ENCODE measurements at places on chromosomes 6 and 20.
A peak's percentile ranks its signal among the peaks of the same experiment; 100 is the strongest.

GRCh38 chr6:168101590-168102314 is 22.7 kb upstream of the FRMD1 start:
- DNase-seq, result no peak

DNA sequence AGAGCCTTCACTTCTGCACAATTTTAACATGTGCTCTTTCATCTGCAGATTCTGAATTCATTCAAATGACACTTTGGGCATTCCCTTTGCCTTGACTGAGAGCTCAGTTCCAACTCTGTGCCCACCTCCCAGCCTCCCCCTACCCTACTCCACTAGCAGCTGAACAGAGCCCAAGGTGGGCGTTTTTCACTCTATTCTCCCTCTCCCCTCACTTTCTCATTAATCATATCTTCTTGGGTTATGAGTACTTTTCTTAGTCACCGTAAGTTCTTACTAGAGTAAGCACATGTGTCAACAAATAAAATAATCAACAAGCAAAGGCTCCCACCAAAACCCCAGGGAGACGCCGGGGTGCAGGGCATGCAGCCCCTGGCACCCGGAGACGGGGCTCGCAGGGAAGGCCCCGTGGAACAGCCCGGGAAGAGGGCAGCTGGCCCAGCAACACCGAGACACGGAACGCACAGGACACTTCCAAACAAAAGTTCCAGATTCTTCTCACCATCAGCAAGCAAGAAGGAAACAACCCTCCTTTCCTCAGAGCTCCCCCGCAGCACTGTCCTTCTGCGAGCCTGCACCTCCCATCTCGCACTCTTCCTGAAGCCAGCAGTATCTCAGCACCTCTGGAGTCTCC is 34.1 kb downstream of the TAF4 start:
- DNase-seq, result no peak

DNA sequence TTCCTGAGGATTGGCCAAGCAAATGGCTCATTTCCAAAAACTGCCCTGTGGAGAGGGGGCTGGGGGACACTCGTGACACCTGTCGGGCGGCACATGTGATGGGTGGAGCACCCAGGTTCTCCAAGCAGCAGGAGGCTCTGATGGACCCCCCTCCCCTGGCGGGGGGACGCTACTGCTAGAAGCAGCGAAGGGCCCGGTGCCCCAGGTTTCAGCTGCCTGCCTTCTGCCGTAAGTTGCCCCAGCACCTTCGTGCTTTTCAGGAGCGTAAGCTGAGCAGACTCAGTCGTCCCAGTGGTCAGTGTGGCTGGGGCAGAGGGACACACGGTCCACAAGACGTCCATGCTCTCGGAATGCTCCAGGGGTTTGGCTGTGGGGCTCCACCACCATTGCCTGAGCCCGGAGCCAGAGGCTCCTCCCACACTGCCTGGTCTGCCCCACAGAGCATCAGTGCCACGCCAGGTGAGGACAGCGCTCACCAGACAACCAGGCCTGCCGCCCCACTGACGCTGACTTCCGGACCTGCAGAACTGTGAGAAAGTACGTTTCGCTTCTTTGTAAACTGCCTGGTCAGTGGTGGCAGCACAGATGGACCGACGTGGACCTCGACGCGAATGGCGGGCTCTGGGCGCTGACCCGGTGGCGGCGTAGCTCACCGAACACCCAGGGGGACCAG is 4.1 kb upstream of the ADRM1 start:
- no peak for DNase-seq

DNA sequence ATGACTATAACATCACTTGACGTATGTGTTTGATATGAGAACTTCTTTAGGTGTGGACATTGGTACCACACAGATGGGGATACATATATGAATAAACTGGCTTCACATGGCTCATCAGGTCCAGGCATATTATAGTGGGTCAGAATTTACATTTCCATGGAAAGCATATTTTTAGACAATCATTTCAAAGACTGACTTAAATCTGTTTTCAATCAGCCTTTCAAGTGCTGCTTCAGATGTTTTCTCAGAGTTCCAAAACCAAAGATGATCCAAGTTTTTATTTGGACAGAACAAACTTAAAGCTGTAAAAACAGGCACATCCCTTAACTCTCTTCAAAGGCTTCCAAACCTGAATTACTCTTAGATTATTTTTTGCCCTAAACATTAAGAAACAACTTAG is 88.1 kb downstream of the PRSS35 start:
- DNase-seq, result no peak

- peak; percentile 1 for DNase-seq
Observed at GRCh38 chr6:136117081-136117480, 133.0 kb downstream of the MTFR2 start.

DNA sequence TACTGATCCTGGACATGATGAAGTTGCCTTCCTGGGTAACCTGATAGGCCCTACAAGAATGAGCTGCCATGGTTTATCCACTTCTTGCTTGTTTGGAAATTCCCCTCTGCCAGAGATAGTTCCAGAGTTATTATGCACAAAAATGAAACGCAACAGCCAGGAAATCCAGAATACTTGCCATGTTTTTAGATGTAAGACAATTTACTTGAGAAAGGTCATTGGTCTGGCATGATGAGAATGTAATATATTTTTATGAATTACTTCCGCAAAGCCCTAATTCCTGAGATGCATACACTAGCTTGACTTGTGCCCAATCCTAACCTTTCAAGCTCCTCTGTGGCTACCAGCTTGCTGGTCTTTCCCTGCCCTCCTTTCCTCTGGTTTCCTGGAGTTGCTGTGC is 27.9 kb upstream of the NT5E start:
- peak; percentile 43 for DNase-seq

DNA sequence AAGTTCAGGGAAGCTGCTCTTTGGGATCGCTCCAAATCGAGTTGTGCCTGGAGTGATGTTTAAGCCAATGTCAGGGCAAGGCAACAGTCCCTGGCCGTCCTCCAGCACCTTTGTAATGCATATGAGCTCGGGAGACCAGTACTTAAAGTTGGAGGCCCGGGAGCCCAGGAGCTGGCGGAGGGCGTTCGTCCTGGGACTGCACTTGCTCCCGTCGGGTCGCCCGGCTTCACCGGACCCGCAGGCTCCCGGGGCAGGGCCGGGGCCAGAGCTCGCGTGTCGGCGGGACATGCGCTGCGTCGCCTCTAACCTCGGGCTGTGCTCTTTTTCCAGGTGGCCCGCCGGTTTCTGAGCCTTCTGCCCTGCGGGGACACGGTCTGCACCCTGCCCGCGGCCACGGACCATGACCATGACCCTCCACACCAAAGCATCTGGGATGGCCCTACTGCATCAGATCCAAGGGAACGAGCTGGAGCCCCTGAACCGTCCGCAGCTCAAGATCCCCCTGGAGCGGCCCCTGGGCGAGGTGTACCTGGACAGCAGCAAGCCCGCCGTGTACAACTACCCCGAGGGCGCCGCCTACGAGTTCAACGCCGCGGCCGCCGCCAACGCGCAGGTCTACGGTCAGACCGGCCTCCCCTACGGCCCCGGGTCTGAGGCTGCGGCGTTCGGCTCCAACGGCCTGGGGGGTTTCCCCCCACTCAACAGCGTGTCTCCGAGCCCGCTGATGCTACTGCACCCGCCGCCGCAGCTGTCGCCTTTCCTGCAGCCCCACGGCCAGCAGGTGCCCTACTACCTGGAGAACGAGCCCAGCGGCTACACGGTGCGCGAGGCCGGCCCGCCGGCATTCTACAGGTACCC is at the start of gene ESR1:
TSS of gene ESR1 (plus strand) at position 170 of the 858 bp plus-strand sequence. CDS start at position 401, 231 bp downstream.
- no peak for DNase-seq

DNA sequence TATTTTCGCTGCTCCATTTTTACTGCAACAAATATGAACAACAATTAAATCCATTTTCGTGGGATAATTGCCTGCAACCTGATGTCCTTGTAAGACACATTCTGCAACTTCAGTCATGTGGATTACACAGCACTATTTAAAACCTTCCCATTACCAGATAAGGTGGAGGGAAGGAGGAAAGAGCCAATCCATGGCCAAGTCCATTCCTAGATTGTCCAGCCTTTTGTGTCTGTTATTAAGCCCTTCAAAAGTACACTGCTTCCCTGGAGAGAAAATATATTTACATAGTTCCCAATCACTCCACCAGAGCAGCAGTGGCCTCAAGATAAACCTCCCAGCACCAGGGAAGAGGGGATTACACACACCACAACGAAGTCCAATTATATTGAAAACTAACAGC is 347.9 kb downstream of the CDH26 start:
- DNase-seq, result no peak

- peak; percentile 12 for DNase-seq
Observed at GRCh38 chr6:3456395-3456897, 404 bp downstream of the SLC22A23 start.

- peak; percentile 68 for DNase-seq
Observed at GRCh38 chr6:127053032-127053874, 65.2 kb upstream of the RSPO3 start.

DNA sequence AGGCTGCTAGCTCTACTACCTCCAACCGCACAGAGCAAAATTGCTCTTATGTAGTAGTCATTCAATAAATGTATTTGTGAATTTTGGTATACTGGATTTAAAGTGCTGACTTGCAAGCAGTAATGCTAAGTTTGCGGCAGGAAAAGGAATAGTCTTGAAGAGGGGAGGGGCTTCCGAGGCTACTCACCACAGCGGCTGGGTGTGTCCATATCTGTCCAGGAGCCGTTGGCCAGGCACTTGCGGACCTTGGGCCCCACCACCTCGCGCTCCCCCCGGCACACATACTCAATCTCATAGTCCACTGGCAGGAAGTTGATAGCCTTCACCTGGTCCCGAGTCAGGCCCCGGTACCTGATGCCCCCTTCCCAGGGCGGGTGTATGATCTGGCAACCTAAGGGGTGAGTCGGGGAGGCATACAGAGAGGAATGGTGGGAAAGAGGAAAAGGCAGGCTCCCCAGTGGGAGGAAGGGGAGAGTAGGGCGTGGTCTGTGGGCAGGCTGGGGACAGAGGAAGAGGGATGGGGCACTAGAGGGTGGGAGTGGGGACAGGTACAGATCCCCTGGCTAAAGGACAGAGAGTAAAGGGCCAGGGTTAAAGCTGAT is 1.7 kb downstream of the GABBR1 start:
- DNase-seq, result no peak

GRCh38 chr6:144395826-144396225 is 110.7 kb downstream of the UTRN start:
- DNase-seq, result no peak

DNA sequence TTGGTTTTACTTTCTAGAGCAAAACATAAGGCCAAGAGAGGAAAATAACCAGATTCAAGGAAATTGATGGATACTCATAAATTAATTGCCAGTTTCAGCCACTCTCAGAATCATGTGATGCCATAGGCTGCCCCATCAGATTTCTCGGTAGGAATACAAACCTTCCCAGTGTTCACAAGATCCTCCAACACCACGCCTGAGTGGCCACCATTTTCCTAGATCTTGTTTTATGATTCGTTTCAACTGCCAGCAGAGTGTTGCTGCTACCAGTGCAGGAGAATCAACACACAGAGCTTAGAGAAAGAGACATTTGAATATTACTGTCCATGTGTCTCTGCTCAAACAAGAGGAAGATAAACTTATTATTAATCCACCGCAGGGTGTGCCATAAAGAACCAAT is 434.2 kb upstream of the CDH4 start:
- DNase-seq, result no peak

- DNase-seq, result no peak
Observed at GRCh38 chr6:56299916-56300315, 52.5 kb upstream of the COL21A1 start.

DNA sequence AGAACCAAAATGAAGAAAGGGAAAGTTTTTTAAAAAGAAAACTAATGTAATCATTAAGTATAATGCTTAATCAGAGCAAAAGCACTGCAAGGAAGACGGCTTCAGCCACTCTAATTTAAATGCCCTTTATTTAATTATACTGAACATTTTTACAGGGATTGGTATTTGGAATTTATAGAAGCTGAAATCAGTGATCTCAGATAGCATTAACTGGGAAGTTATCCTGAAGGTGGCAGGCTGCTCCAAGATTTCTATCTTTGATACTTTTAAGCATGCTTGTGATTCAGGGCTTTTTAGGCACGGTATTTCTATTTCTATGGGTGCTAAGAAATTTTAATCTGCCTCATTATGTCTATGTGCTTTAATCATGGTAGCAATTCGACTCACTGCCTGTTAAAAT is 1.3 kb upstream of the NDUFAF4 start:
- peak; percentile 66 for DNase-seq

GRCh38 chr6:159212028-159212427 is 42.8 kb downstream of the FNDC1 start:
- DNase-seq, result no peak

DNA sequence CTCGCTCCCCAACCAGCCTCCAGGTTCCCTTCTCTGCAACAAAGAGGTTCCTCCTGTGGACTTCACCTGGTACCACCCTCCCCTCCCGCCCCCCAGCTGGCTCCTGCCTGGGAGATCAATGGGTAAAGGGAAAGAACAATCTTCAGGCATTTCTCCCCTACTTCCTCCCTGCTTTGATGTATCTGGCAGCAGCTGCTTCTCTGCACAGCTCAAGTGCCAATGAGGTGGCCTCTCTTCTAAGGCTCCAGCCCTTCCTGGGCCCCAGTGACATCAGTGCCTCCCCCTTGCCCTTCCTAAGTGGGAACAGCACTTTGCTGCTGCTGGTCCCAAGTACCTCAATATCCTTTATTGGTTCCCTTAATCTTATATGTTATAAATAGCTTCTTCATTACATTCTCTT is 23.5 kb downstream of the MOCS1 start:
- no peak for DNase-seq

- DNase-seq, result no peak
Observed at GRCh38 chr6:161336479-161336878, 62.6 kb upstream of the AGPAT4 start.

DNA sequence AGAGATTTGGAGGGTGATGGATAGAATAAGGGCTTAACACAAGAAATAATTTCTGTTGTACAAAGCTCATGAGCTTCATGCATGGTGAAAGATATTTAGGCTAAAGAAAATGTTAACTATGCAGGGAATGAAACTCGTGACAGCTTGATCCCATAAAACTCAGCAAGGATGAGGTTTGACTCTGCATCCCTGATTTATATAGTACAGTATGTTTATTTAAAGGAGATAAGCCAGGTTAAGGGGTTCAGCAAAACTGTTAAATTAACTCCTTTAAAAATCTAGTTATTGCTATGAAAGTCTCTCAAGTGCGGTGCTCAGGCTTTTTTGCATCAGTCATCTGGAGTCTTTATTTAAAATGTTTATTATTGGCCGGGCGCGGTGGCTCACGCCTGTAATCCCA is 326.4 kb downstream of the LAMA2 start:
- DNase-seq, result no peak

DNA sequence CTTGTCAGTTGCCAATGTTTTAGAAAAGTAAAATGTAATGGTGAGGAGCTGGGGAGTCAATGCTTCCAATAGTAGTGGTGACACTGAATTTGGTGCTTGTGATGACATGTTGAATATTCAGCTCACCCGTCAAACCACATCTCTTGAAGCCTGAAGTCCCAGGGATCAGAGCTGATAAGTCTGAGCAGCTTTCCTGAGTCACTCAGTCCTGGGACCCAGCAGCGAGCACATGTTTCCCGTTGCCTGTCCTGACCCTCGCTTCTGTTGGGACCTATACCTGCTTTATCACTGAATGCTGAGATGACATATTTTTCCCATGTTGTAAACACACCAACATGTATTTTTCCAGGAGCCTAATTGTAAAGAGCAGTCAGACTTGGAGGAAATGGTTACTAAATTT is 693.6 kb downstream of the QKI start:
- no peak for DNase-seq
